ENCODE measurements at places on chromosomes 13 and 19.
A peak's percentile ranks its signal among the peaks of the same experiment; 100 is the strongest.

DNA sequence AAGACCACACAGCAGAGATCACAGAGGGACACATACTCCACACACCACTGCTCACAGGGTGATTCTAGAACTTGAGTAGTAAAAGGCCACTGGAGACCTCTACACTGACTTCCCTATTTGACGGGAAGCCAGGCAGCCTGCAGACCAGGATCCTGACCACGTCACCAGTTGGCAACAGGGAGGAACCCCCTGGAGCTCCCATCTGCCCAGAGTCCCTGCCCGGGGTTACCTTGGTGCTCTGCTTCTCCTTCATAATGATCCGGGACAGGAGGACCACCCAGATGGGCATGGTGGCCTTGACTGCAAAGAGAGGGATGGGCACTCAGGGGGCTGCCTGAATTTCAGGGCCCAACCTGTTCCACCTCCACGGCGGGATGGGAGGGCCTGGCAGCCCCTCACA is 932 bp downstream of the SLC35E1 start:
- no peak for DNase-seq

GRCh38 chr13:40082639-40083038 is 427.2 kb downstream of the COG6 start:
- DNase-seq, result no peak

GRCh38 chr13:37667702-37668101 is 69.1 kb upstream of the POSTN start:
- DNase-seq, result no peak

GRCh38 chr13:25571237-25571636 is 199.5 kb downstream of the ATP8A2 start:
- no peak for DNase-seq

DNA sequence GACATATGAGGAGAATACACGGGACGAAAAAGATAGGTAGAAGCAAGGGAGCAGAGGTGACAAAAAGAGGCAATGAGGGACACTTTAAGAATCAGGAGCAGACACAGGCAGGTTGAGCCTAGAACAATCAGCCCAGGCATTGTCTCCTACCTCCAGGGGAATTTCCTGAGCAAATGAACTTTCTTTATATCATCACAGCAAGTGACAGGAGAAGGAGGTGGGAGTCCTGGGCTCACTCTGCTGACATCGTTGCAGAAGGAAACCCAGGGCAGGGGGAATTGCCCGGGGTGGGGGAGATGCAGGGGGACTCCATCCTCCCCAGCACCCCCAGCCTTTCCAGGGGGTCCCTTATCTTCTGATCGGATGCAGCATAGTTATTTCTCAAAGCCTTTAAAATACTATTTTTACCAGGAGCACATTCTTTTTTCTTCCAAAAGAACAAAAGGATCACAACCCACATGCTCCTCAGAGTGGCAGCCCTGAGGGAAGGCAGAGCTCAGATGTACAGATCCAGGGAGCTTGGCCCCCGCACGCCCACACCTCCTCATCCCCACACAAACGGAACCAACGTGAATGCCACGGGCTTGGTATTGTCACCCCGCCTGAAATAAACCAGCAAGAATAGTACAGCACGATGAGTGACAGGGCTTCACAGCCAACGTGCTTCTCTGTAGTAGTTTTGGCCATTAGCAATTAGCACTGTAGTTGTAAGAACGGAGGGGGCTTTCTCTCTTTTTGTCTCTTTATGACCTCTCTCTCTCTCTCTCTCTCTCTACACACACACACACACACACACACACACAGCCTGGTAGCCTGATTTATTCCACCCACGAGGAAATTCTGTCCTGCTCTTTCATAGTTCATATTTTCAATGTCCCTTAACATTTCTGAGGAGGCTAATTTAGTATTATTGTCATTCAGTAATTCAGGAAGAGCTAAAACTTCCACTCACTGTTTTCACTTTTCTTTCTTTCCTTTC is 169.5 kb upstream of the UBL3 start:
- no peak for DNase-seq

- DNase-seq, result peak; percentile 97
Measured at GRCh38 chr19:49403404-49404187, 15.5 kb downstream of the KASH5 start.

Data from DMS79 (cell line).